Muscle of arm (tissue), 14 donors: ENCODE measurements at places on chromosomes 11 and 22.

- DNase-seq, result no peak
These were observed 3.5 kb downstream of the MYO7A start for GRCh38 chr11:77131560-77131959.

- no peak for DNase-seq
These were observed 231.8 kb downstream of the ETS1 start for GRCh38 chr11:128355558-128355957.

- DNase-seq, result no peak
These were observed 24.6 kb downstream of the MAML2 start for GRCh38 chr11:96318399-96318798.

DNA sequence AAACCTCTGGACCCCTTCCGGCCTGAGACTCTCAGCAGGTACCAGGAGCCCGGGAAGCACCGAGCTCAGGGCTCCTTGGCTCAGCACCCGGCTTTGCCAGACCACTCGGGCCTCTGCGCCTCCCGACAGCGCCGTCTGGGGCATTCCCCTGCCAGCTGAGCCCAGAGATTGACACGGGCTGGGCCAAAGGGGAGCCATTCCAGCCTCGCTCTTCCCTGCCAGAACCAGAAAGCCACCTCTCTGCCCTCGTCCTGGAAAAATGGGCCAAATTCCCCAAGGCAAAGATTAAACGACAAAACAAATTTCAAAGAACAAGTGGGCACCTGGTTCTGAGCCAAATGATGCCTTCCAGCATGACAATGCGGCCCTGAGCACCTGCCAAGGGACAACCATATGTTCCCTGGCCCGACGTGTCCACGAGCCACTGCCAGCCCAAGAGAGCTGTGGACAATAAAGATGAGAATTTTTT, 59.3 kb downstream of the CELSR1 start:
- DNase-seq, result no peak

- no peak for DNase-seq
These were observed 20.1 kb upstream of the PANX2 start for GRCh38 chr22:50150161-50151129.

DNA sequence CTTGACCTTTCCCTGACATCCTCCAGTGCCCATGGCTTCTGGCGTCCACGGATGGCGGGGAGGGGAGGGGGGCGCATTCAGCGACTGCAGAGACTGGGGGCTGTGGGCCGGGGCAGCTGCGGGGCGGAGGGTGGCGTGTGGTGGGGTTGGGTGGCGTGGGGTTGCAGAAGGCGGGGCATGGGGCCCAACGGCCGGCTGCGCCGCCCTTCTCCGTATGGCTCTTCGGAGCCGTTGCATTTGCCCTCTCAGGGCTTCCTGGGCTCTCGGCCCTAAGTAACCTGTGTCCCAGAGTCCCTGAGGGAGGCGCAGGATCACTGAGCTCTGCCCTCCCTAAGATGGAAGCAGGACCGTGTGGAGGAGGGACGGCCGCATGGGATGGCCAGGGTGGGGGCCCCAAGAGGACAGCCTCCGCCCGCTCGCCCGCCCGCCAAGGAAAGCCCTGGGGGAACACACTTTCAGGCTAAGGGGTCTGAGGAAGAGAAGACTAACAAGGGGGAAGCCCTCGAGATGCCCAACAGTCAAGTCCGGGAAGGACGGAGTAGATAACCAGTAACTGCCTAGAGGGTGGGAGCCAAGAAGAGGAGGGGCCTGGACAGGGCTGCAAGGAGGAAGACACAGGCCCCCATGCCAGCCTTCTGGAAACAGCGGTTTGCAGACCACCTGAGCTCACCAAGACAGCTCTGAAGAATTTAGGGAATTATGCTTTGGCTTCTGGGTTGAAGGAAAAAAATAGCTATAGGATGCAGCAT, 9.2 kb upstream of the AIFM3 start:
- no peak for DNase-seq

- DNase-seq, result no peak
These were observed 697.7 kb downstream of the TBC1D22A start for GRCh38 chr22:47460176-47460575.

DNA sequence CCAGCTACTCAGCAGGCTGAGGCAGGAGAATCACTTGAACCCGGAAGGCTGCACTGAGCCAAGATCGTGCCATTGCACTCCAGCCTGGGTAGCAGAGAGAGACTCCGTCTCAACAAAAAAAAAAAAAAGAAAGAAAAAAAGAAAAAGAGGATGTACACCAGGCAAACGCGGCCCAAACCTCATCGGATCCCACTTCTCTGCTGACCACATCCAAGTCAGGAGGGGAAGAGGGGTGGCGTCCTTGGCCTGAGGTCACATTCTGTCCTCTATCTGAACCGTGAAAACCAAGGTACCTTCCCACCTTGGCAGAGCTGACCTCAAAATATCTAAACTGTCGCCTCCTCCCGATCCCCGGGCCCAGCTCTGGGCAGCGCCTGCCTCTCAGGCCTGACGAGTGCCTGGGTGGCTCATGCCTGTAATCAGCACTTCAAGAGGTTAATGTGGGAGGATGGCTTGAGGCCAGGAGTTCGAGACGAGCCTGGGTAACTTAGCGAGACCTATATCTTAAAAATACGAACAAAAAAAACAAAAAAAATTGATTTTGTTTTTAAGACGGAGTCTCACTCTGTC, 25.1 kb downstream of the RGL4 start:
- DNase-seq, result no peak

GRCh38 chr22:36546092-36546804, 17.3 kb upstream of the EIF3D start:
- peak; percentile 49 for DNase-seq

DNA sequence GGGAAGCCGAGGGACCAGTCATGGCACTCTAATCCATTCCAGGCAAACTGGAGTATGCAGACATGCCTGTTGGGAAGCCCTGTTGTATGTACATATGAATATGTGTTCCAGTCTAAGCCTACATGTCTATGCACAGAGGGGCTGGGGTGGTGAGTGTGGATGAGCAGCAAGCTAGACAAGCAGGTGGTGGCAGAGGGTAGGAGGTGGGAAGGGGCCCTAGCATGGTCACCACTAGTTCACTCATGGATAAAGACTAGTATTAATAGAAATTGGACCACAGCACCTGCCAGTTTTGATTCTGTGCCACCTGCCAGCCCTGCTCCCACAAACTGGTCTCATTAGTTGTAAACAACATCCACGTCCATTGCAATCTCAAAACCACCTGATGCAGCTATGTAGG, 1.5 kb downstream of the THRSP start:
- no peak for DNase-seq

DNA sequence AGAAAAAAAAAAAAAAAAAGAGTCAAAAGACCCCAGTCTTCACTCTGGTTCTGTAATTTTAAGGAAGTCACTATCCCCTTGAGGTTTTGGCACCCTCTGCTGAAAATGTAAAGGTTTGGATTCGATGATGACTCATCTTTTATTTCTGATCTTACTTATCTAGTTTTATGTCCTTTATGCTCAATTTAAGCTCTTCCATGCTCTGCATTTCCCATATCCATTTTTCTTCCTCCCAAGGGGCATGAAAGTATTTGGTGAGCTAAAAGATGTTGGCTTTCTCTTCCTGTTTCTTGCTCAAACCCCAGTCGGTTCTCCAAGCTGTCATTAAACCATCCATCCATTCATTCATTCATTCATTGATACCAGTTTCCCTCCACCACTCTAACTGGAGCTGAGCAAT, 61.0 kb upstream of the CDON start:
- no peak for DNase-seq

GRCh38 chr11:116499396-116500003, 273.3 kb downstream of the BUD13 start:
- peak; percentile 71 for DNase-seq

- no peak for DNase-seq
These were observed 15.2 kb upstream of the FCHSD2 start for GRCh38 chr11:73157101-73158010.

DNA sequence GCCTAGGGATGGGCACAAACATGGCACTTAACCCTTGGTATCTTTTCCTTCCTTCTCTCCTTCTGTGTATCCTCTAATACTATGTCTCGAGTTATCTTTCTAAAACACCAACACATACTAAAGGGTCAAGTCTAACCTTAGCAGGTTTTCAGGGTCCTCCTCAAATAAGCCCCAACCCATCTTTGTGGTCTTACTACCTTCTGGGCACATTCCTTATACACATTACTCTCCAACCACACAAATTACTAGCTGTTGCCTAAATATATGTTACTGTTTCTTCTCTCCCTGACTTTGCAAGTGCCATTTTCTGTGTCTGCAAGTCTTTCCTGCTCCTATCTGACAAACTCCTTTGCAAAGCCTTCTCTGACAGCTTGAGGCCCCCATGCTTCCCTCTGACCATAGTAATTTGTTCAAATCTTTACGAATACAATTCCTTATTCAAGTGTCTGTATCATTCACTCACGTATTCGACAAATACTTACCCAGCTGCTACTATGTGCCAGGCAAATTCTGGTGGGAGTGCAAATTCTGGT, 15.8 kb upstream of the NUP160 start:
- no peak for DNase-seq

- no peak for DNase-seq
These were observed 36.3 kb downstream of the BCR start for GRCh38 chr22:23216461-23217170.

DNA sequence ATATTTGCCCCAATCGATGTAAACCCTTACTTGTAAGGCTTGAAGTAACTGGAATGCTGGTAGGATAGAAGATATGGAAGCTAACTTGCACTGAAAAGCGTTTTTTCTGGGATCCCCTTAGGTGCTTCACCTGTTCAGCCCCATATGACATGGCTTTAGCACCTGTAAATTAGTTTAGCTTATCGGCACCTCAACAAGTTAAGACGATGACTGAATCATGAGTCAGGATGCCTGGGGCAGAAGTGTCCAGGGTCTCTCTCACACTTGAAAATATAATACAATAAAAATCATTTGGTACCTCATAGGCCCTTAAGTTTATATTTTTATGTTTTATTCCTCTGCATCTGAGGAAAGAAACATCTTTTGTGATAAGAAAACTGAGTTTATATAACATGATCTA, 409.2 kb upstream of the LRRC4C start:
- DNase-seq, result no peak

GRCh38 chr11:23021287-23021863, 161.1 kb upstream of the CCDC179 start:
- peak; percentile 11 for DNase-seq

GRCh38 chr11:79139900-79140299, 300.9 kb downstream of the TENM4 start:
- no peak for DNase-seq

- DNase-seq, result no peak
These were observed 34.0 kb upstream of the SMIM38 start for GRCh38 chr11:69121621-69122325.

DNA sequence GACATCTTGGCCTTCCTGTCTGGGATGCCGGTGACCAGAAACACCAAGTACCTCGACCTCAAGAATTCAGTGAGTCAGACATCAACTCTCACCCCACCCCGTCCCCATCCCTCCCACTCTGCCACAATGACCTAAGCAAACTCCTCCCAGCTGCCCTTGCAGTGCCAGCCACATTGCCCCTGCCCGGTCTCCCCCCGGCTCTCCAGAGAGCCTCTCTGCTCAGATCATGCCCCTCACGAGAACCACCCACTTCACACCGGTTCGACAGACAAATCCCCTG, 23.6 kb upstream of the MYRF start:
- no peak for DNase-seq
